K562 (cell line): ENCODE measurements at places on chromosomes 13 and 19. TPM values are rescaled to one million over a fixed set of nuclear protein-coding genes. Genes with fewer than 3 reads are reported as not detected.

GIPC3 gene
- 3.3 and 3.9 TPM in 2 replicates for total RNA-seq

FGF14 gene
- total RNA-seq: not detected in 2 replicates

CDK8 gene
- total RNA-seq: 21.6 and 24.2 TPM in 2 replicates

CEACAM8 gene
- not detected in 2 replicates for total RNA-seq

ZNF45 gene
- 8.5 and 8.8 TPM in 2 replicates for total RNA-seq

LILRB2 gene
- not detected in 2 replicates for total RNA-seq

NLRP11 gene
- total RNA-seq: 0.07 and 0.16 TPM in 2 replicates

DKKL1 gene
- 0.69 and 1.3 TPM in 2 replicates for total RNA-seq

OLFM2 gene
- total RNA-seq: 0.33 and 0.67 TPM in 2 replicates

CYP2A7 gene
- total RNA-seq: 0.22 TPM in 1 of 2 replicates, not detected in the other

ELSPBP1 gene
- total RNA-seq: not detected in 2 replicates

RETN gene
- total RNA-seq: not detected in 2 replicates

ZNF132 gene
- not detected in 2 replicates for total RNA-seq

ANGPTL4 gene
- total RNA-seq: 0.20 and 0.24 TPM in 2 replicates

ZNF208 gene
- 3.1 and 3.2 TPM in 2 replicates for total RNA-seq

ZNF20 gene
- 1.7 and 3.2 TPM in 2 replicates for total RNA-seq

GRK1 gene
- total RNA-seq: not detected in 2 replicates

SLC25A41 gene
- 4.2 and 4.6 TPM in 2 replicates for total RNA-seq

AMER2 gene
- not detected in 2 replicates for total RNA-seq

WDR87 gene
- total RNA-seq: not detected in 2 replicates

ZNF813 gene
- 4.8 and 5.6 TPM in 2 replicates for total RNA-seq

TPRX1 gene
- not detected in 2 replicates for total RNA-seq

FFAR3 gene
- not detected in 2 replicates for total RNA-seq

AP1M1 gene
- 53.6 and 56.2 TPM in 2 replicates for total RNA-seq

ZNF546 gene
- 3.5 and 3.6 TPM in 2 replicates for total RNA-seq

NOVA2 gene
- total RNA-seq: not detected in 2 replicates

ZSCAN4 gene
- total RNA-seq: not detected in 2 replicates

OR10H1 gene
- total RNA-seq: not detected in 2 replicates

SYNGR4 gene
- total RNA-seq: not detected in 2 replicates

BRSK1 gene
- total RNA-seq: 5.6 and 8.1 TPM in 2 replicates

TLE6 gene
- total RNA-seq: 1.8 TPM in 2 replicates

FBXO27 gene
- 8.0 and 8.9 TPM in 2 replicates for total RNA-seq

KLK4 gene
- total RNA-seq: not detected in 2 replicates

NKPD1 gene
- total RNA-seq: 0.04 TPM in 2 replicates

MEIS3 gene
- 0.67 and 0.71 TPM in 2 replicates for total RNA-seq

LYPD5 gene
- total RNA-seq: 0.09 and 0.25 TPM in 2 replicates

QPCTL gene
- 29.4 and 31.3 TPM in 2 replicates for total RNA-seq

PGLYRP2 gene
- not detected in 2 replicates for total RNA-seq

FCAR gene
- total RNA-seq: not detected in 2 replicates

SPACA4 gene
- not detected in 2 replicates for total RNA-seq

TBC1D17 gene
- 14.2 and 16.0 TPM in 2 replicates for total RNA-seq

SLC6A16 gene
- 0.67 and 0.95 TPM in 2 replicates for total RNA-seq

RNASEH2A gene
- 53.9 and 64.1 TPM in 2 replicates for total RNA-seq

PBX4 gene
- 2.0 and 2.1 TPM in 2 replicates for total RNA-seq

MIA gene
- total RNA-seq: not detected in 2 replicates

ZNF791 gene
- 12.0 and 13.2 TPM in 2 replicates for total RNA-seq

ACTMAP gene
- 14.4 and 16.6 TPM in 2 replicates for total RNA-seq

CTXN1 gene
- total RNA-seq: 37.4 and 38.9 TPM in 2 replicates

ZNF418 gene
- 0.29 and 0.58 TPM in 2 replicates for total RNA-seq

ICAM4 gene
- 62.6 and 65.5 TPM in 2 replicates for total RNA-seq

PSG2 gene
- total RNA-seq: not detected in 2 replicates

LIM2 gene
- total RNA-seq: not detected in 2 replicates

C5AR1 gene
- total RNA-seq: 0.51 and 1.6 TPM in 2 replicates

CACNA1A gene
- 0.04 TPM in 1 of 2 replicates, not detected in the other for total RNA-seq

IFI30 gene
- total RNA-seq: 103 and 119 TPM in 2 replicates

SELENOV gene
- total RNA-seq: 0.09 and 0.20 TPM in 2 replicates
